ENCODE measurements at places on chromosomes 3 and 15. TPM values are rescaled to one million over a fixed set of nuclear protein-coding genes. Genes with fewer than 3 reads are reported as not detected.

INKA1 gene
- 0.46 TPM for total RNA-seq

HRH1 gene
- total RNA-seq = not detected

BNC1 gene
- not detected for total RNA-seq

GRCh38 chr15:100101426-100102089, 240.2 kb downstream of the ADAMTS17 start:
- H3K4me1 ChIP-seq = no peaks in the 10 kb centered on the region
- no peak overlapping the region for H3K27ac ChIP-seq
- H3K27me3 ChIP-seq = no peaks in the 10 kb centered on the region
- H3K4me3 ChIP-seq = no peak overlapping the region
- H3K36me3 ChIP-seq = no peaks in the 10 kb centered on the region
- no peak for DNase-seq

DNA sequence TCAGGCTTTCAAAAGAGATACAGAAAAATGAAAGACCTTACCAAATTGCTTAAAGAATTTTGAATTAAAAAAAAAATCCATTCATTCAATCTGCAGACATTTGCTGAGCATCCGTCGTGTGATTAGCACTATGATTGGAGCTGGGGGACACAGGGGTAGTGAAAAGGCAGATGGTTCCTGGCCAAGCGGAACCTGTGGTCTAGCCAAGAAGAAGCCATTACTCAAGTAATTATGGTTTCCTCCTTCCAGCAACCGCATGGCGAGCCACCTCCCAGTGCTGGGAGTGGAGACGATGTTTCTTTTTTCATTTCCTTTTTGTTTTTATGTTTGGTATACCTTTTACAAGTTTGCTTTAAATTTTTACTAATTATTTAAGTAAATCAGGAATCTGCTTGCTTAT, 140.2 kb downstream of the CACNA2D3 start:
- no peak overlapping the region for H3K4me3 ChIP-seq
- H3K36me3 ChIP-seq = no peaks in the 10 kb centered on the region
- no peak overlapping the region for H3K27ac ChIP-seq
- H3K4me1 ChIP-seq = no peaks in the 10 kb centered on the region
- no peak for DNase-seq

DNA sequence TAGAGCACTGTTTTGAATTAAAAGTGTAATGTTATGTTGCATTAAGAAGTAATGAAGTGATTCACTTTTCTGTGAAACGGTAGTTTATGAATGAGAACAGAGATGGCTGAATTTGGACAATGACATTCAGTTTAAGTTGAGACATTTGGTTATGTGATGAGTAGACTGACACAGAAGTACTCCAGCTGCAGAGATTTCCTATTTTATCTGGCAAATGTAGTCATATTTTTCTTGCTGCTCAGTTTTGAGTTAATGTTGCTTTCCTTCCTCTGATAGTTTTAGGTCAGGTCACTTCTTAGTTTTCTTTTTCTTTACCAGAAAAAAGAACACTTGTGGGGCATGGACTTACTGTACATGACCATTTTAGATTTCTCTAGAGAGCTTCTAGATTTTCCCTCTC, 51.2 kb downstream of the ASB7 start:
- no peaks in the 10 kb centered on the region for H3K27me3 ChIP-seq
- H3K27ac ChIP-seq = no peak overlapping the region
- no peak overlapping the region for H3K4me3 ChIP-seq
- DNase-seq = no peak
- H3K4me1 ChIP-seq = no peaks in the 10 kb centered on the region

DNA sequence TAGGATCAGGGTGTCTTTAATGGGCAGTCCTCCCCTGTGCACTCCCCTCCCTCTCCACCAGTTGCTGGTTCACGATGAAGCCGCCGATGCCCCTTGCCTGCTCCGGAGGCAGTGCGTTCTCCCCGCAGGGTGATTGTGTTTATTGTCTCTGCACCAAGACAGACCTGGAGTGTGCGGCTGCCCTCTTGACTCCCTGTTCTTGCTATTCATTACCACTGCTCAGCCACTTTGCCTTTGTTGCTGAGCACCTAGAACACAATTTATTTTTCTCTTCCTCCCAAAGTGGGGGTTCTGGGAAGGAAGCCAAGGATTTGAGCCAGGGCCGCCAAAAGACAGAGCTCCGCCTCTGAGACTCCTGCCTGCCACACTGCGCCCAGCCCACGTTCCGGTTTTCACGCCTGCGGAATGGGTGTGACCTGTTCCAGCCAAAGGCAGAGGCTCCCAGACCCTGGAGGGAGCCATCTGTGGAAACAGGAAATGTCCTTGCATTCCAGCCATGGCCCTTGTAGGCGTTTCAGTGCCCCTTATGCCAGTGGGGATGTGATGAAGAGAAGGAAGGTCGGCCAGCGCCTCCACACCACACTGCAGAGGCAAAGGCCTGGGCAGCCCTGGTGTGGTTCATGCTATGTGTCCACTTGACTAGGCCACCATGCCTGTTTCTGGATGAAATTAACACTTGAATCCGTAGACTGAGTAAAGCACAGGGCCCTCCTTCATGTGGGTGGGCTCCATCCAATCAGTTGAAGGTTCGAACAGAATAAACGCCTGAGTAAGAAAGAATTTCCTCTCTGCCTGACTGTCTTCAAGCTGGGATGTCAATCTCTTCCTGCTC, 85.8 kb downstream of the HMG20A start:
- no peak overlapping the region for H3K4me3 ChIP-seq
- DNase-seq = peak; percentile 38
- H3K27me3 ChIP-seq = no peaks in the 10 kb centered on the region
- H3K4me1 ChIP-seq = no peaks in the 10 kb centered on the region
- no peak overlapping the region for H3K27ac ChIP-seq
- H3K36me3 ChIP-seq = no peaks in the 10 kb centered on the region

- no peaks in the 10 kb centered on the region for H3K27me3 ChIP-seq
- no peaks in the 10 kb centered on the region for H3K36me3 ChIP-seq
- no peaks in the 10 kb centered on the region for H3K4me1 ChIP-seq
These were observed 10.2 kb upstream of the FSIP1 start for GRCh38 chr15:39792844-39793335.

GRCh38 chr15:42921342-42921731, 759 bp upstream of the TTBK2 start:
- peak; percentile 55 for DNase-seq
- peak overlapping the region; percentile 86 for H3K4me3 ChIP-seq
- H3K4me1 ChIP-seq = no peaks in the 10 kb centered on the region
- no peaks in the 10 kb centered on the region for H3K36me3 ChIP-seq

ROPN1 gene
- not detected for total RNA-seq

ULK3 gene
- total RNA-seq = 25.1 TPM

GRK7 gene
- not detected for total RNA-seq

DNA sequence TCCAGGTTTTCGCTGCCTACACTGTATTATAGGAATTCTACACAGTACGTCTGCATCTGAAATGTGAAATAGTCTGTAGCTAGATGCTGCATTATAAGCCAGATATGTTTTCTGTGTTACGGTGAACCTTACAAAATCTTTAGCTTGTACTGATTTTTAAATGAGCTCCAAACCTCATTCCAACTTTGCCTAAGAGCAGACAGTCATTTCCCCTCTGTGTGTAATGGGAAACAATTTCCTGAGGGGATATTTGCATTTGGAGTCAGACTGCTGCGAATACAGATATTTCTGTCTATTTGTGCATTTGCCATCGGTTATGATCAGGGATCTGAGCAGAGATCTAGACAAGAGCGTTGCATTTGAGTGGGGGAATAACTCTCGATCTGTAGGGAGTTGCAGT, 37.5 kb downstream of the ARNT2 start:
- DNase-seq = no peak
- no peaks in the 10 kb centered on the region for H3K4me1 ChIP-seq
- no peak overlapping the region for H3K4me3 ChIP-seq
- H3K27ac ChIP-seq = no peak overlapping the region

DNA sequence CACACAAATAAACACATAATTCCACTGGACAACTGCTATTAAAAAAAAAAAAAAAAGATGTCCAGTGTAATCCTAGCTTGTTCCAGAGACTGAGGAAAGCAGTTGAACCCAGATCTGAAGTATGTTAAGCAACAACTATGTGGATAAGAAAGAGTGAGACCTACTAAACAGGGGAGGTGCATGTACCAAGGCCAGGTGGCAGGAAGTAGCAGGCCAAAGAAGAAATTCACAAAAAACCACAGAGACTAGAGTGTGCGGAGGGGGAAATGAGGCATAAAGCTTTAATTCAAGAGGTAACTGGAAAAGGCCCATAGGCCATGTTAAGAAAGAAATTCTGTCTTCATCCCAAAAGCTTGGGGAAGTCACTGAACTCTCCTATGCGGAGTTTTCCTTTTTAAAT, 490.0 kb downstream of the NAALADL2 start:
- H3K4me3 ChIP-seq = no peak overlapping the region
- no peaks in the 10 kb centered on the region for H3K4me1 ChIP-seq
- no peaks in the 10 kb centered on the region for H3K36me3 ChIP-seq
- H3K27ac ChIP-seq = no peak overlapping the region

DNA sequence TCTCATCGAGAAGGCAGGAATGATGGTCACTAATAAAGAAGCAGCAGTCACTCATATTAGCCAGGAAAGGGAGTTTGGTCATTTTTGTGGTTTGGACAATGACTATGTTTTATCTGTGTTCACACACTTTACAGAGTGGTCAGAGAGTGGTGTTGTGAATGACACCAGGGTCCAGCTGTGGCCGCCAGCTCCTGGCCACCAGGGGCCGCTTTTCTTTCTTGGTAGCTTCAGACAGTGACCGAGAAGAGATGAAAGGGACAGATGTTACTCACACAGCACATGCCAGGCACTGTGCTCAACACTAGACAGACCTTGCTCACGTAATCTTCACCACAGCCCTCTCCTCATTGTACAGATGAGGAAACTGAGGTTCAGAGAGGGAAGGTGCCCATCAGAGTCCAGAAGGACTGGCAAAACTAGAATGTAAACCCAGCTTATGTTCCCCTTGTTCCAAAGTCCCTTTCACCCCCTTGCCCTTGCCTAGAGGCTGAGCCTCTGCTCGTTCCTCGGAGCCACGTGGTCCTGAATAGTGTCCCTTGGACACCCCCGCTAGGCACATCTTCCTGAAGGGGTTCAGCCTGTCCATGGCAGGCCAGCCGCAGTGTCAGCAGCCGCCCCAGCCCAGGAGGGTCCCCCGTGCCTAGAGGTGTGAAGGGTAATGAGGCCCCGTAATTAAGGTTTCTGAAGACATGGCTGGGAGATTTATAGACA, 55.6 kb downstream of the CYP11A1 start:
- no peak for DNase-seq
- H3K36me3 ChIP-seq = no peaks in the 10 kb centered on the region
- H3K27me3 ChIP-seq = no peaks in the 10 kb centered on the region
- no peaks in the 10 kb centered on the region for H3K4me1 ChIP-seq
- no peak overlapping the region for H3K4me3 ChIP-seq

DNA sequence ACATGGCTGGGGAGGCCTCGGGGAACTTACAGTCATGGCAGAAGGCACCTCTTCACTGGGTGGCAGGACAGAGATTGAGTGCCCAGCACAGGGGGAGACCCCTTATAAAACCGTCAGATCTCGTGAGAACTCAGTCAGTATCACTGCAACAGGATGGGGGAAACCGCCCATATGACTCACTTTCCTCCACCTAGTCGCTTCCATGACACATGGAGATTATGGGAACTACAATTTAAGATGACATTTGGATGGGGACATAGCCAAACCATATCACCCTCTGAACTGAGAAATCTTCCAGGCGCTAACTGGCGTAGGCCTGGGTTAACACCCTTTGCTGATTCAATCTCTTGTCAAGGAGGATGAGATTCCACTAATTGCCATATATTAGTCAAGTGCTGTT, 392.3 kb downstream of the FEZF2 start:
- no peak overlapping the region for H3K27ac ChIP-seq
- no peaks in the 10 kb centered on the region for H3K27me3 ChIP-seq
- H3K4me1 ChIP-seq = no peaks in the 10 kb centered on the region

GRCh38 chr3:167078070-167078622, 302.0 kb downstream of the ZBBX start:
- no peak overlapping the region for H3K27ac ChIP-seq
- H3K4me1 ChIP-seq = no peaks in the 10 kb centered on the region
- no peaks in the 10 kb centered on the region for H3K27me3 ChIP-seq
- H3K4me3 ChIP-seq = no peak overlapping the region

GRCh38 chr3:128079823-128080222, 27.6 kb downstream of the SEC61A1 start:
- no peak overlapping the region for H3K27ac ChIP-seq
- no peaks in the 10 kb centered on the region for H3K27me3 ChIP-seq
- DNase-seq = no peak
- no peaks in the 10 kb centered on the region for H3K36me3 ChIP-seq
- H3K4me3 ChIP-seq = no peak overlapping the region

CCR9 gene
- total RNA-seq = 0.07 TPM

Data from right lobe of liver (tissue), 6 donors.